ENCODE measurements at places on chromosomes 7 and 10.

DNA sequence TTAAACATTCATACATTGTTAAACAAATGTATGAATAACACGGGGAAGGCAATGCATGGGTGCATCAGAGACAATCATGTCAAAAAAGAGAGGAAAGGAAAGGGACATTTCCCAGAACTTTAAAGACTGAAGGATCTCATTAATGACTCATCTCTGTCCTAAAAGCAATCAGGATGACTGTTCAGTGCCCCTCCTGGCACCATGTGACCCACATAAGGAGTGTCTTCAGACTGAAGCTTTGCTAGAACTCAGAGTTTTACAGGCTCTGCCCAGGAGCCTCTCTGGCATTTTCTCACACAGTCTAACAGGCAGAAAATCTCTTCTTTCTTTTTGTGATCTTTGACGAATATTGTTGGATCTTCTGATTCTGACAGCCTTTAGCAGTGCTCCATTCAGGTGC lies 315.3 kb downstream of the OTUD1 start:
- no peak for DNase-seq

- no peak for DNase-seq
These were observed 15.8 kb upstream of the TRIM8 start for GRCh38 chr10:102628451-102628911.

DNA sequence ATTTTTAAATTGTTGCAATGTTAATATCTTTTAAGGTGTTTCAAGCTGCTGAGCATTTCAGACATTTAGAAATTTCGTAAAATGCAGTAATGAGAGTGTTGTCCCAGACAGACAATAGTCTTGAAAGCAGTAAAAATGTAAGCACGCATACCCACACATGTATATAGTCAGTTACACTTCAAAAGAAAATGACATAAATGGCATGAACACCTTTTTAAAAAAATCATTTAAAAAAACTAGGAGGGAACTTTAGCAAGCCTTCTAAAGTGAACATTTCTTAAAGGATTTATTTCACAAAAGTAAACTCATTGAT lies 51.0 kb downstream of the CPED1 start:
- no peak for DNase-seq

- DNase-seq: no peak
These were observed 63.4 kb upstream of the SRPK2 start for GRCh38 chr7:105452085-105452484.

DNA sequence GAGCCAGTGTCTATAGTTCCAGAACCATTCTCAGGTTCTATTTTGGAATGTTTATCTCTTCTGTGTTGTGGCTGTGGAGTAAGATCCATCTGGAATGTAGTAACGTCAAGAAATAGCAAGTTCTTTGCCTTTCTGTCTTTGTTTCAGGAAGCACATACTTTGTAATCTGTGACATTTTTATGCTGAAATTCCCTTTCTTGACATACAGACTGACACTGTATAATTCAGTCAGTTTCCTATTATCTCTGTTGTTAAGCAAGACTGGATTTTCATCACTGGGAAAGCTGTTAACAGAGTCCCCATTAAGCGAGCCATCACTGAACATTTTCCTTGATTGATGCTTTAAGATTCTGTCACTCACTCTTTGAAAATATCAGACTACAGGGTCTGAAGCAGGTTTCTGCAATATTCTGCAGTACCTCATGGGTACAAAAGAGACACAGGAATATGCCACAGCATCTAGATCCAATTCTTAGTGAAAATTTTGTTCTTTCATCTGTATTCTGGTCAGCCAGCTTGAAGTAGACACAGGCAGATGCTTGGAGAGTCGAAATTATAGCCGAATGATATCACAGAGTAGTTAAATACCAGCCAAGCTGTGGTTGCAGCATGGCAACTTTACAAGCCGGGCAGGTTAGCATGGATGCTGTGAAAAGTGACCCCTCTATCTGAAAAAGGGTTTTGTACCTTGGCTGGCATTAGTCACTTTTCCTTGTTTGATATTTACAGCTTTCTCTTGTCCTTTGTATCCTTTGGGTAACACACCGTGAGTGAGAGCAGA lies 62.6 kb downstream of the CACNB2 start:
- DNase-seq: no peak

DNA sequence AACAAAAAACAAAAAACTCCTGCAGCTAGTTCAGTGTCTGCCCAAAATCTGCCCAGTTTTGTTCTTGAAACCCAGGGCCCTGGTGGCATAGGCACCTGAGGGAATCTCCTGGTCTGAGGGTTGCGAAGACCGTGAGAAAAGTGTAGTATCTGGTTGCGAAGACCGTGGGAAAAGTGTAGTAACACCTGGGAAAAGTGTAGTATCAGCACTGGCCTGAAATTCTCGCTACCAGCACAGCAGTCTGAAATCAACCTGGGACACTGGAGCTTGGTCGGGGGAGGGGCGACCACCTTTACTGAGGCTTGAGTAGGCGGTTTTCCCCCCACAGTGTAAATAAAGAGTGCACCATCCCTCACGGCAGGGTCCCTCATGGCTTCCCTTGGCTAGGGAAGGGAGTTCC lies 82.5 kb upstream of the SP4 start:
- no peak for DNase-seq

- no peak for DNase-seq
These were observed 152.1 kb upstream of the KMT2E start for GRCh38 chr7:104861729-104862390.

- DNase-seq: no peak
These were observed 46.2 kb upstream of the OSBPL3 start for GRCh38 chr7:25026156-25026555.

DNA sequence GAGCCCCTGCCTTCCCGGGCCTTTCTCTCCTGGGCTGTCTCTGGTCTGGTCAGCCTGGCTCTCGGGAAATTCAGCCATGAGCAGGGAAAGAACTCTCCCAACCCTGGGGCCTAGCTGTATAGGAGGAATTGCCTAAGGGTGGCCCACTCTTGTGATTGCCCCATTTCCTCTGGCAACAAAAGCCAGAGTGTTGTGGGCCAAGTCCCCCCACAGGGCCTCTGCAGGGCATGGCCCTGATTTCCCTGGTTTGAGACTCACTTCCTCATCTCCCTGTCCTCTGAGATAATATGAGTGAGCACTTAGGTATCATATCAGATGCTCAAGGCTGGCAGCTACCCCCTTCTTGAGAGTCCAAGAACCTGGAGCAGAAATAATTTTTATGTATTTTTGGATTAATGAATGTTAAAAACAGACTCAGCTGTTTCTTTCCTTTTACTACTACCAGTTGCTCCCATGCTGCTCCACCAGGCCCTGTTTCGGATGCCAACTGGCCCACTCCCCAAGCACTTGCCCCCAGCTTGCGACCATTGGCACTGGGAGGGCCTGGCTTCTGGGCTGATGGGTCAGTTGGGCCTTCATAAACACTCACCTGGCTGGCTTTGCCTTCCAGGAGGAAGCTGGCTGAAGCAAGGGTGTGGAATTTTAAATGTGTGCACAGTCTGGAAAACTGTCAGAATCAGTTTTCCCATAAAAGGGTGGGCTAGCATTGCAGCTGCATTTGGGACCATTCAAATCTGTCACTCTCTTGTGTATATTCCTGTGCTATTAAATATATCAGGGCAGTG lies 11.4 kb downstream of the IRF5 start:
- DNase-seq: no peak

- no peak for DNase-seq
These were observed 198.4 kb downstream of the TCERG1L start for GRCh38 chr10:131113165-131113564.

DNA sequence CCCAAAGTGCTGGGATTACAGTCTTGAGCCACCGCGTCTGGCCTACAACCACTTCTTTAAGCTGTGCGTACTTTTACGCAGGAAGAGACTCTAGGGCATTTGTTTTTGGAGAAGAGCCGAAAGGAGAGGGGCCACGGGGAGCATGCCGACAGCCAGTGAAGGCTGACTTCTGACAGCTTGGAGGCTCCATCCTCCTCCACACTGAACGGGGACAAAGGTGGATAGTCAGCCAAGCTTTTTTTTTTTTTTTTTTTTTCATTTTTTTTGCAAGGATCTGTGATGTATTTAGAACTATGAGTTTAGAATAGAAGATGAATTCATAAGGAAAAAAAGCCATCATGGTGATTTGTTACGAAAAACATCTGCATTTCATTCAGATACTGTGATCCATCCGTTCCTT lies 221.7 kb downstream of the ARHGAP21 start:
- no peak for DNase-seq

GRCh38 chr10:132096863-132097478 lies 31.2 kb downstream of the JAKMIP3 start:
- no peak for DNase-seq

DNA sequence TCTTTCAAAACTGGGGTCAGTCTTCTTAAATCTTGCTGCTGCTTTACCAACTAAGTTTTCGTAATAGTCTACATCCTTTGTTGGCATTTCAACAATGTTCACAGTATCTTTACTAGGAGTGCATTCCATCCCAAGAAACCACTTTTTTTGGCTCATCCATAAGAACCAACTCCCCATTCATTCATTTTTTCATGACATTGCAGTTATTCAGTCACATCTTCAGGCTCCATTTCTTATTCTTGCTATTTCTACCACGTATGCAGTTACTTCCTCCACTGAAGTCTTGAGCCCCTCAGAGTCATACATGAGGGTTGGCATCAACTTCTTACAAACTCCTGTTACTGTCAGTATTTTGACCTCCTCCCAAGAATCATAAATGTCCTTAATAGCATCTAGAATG lies 392.3 kb downstream of the DGKB start:
- no peak for DNase-seq
